ENCODE measurements at places on chromosomes 11 and 22.

GRCh38 chr11:109527496-109527895, 105.5 kb downstream of the C11orf87 start:
- no peak for DNase-seq

GRCh38 chr22:18156878-18157713, 7.1 kb downstream of the USP18 start:
- DNase-seq = peak; percentile 7

- DNase-seq = no peak
Measured at GRCh38 chr22:37263966-37264887, 18.1 kb upstream of the CYTH4 start.

GRCh38 chr11:75763846-75764245, 4.7 kb upstream of the DGAT2 start:
- no peak for DNase-seq

DNA sequence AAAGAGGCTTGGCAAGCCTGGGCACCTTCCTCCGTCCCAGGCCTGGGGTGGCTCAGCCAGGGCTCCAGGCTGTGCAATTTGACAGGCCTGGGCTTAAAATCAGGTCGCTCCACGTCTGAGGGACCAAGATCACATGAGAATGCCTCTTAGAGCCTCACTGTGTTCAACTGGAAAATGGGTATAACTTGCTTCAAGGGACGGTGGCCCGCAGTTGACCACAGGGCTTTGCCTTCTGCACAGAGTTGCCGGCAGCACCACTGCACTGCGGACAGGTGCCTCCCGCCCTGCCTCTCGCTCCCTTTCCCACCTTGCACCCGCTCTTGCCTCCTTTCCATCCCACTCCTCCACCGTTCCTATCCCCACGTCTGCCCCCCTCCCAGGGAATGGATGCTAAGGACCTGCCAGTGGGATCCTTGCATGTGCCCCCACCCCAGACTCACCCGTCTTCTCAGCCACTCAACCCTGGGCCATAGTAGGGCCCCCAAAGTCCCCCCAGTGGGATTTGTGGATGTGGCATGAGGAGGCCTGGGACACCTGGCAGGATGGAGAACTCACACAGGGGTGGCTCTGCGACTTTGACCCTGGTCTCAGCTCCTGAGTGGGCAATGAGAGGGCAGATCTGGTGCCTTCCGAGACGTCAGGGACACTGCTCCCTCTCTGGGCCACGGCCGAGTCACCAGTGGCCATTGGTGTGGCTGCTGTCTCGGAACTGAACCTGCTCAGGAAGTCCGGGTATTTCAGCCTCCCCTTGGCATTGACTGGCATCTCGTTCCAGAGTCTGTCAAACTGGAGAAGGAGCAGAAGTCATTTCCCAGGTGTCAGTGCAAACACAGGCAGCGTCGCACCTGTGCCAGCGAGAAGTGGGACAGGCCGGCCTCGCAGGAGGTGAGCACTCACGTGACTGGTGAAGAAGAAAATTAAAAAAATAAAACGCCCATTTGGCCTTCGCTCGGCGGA, 128.0 kb downstream of the MPPED1 start:
- no peak for DNase-seq

DNA sequence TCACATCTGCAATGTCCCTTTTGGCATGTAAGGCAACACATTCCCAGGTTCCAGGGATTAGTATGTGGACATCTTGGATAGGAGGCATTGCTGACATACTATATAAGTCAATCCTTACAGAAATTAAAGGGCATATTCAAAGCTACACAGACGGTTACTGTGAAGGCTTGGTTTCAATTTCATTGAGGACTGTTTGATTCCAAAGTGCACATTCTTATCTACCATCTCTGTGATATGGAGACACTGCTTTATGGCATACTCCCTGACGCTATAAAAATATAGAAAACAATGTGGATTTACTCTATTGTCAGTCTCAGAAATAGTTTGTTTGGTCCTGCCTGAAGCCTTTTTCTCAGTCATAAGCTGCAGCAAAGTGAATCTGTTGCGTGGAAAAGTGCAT, 1486.7 kb downstream of the FAM181B start:
- no peak for DNase-seq
